ENCODE measurements at places on chromosomes 2 and 18.

GRCh38 chr2:153163055-153163454, 315.5 kb downstream of the RPRM start:
- DNase-seq = peak; percentile 21

GRCh38 chr2:157853211-157853610, 22.9 kb downstream of the ACVR1 start:
- no peak for DNase-seq

DNA sequence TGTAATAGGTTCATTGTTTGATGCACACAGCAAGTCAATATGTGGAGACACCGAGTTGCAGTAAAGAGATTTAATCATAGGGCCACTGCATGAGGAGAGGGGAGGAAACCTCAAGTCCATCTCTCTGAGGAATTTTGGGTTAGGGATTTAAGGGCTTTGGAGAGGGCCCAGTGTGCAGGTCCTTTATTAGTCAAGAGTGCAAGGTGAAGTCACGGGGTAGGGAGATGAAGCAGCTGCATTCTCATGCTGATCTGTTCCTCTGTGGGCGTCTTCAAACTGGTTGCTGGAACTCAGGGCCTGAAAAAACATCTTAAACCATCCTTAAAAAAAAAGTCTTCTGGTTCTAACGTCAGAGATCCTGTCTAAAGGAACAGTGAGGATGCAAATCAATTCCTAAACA, 131.6 kb downstream of the NXPH2 start:
- no peak for DNase-seq

DNA sequence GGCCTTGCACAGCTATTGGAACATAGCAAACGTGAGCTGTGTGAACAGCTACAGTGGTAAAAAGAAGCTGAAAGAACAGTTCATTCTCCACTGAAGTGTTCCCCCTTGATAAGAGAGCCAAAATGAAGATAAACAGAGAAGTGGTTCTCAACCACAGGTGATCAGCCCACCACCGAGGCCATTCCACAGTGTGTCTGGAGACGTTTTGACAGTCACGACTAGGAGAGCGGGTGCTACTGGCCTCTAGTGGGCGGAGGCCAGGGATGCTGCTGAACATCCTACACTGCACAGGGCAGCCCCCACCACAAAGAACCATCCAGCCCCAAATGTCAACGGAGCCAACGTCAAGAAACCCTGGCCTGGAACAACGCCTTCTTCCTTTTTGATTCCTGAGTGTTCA, 38.4 kb downstream of the ADCY3 start:
- no peak for DNase-seq

- DNase-seq = no peak
These were observed 285.0 kb upstream of the PARD3B start for GRCh38 chr2:204260162-204260877.

DNA sequence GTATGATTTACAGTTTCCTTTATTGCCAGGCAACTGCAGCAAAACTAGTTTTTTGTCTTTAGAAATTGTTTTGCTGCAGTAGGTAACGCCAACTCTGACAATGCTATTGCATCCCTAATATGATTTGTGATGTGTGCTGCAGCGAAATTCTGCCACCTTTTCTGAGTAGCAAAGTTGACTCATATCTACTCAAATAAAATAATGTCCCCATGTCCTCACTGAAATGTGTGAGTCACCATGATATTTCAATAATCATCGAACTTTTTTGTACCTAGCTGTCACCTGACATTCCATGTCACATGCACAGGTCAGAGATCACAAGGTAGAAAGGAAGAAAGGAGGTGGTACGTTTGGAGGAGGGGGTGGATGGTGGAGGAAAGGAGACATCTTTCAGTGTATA, 205.0 kb downstream of the RAD51AP2 start:
- no peak for DNase-seq

- no peak for DNase-seq
These were observed 254.7 kb downstream of the HDAC4 start for GRCh38 chr2:239146011-239146641.

DNA sequence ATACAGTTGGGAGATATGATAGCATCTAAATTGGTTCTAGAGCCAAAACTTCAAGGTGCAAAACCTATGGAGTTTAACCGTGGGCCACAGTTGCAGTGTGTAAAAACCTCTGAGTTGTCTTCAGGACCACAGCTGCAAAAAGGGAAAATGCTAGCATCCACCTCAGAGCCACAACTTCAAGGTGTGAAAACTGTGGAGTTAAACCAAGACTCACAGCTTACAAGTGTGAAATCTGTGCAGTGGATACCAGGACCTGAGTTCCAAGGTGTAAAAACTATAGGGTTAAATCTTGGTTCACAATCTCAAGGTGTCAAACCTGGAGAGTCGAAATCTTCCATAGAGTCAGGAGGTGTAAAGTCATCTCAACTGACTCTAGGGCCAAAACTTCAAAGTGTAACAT, 10.4 kb upstream of the ZNF512 start:
- no peak for DNase-seq

- DNase-seq = no peak
These were observed 332.6 kb downstream of the KIAA1328 start for GRCh38 chr18:37161491-37161890.

DNA sequence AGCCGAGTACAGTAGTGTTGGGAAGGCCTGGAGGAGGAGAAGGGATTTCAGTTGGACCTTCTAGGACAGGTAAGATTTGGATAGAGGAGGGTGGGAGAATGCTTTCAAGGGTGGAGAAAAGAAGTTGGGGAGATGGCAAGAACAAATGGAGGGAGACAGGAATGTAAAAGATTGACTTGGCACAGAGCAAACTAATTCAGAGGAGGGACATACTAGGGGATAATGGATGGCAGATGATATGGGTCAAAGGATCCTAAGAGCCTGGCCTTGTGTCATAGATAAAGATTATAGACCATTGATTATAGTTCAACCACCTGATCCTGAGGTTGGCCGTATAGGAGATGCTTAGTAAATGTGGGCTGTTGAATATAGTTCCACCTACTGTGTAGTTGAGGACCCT, 12.4 kb downstream of the WDR43 start:
- DNase-seq = no peak

DNA sequence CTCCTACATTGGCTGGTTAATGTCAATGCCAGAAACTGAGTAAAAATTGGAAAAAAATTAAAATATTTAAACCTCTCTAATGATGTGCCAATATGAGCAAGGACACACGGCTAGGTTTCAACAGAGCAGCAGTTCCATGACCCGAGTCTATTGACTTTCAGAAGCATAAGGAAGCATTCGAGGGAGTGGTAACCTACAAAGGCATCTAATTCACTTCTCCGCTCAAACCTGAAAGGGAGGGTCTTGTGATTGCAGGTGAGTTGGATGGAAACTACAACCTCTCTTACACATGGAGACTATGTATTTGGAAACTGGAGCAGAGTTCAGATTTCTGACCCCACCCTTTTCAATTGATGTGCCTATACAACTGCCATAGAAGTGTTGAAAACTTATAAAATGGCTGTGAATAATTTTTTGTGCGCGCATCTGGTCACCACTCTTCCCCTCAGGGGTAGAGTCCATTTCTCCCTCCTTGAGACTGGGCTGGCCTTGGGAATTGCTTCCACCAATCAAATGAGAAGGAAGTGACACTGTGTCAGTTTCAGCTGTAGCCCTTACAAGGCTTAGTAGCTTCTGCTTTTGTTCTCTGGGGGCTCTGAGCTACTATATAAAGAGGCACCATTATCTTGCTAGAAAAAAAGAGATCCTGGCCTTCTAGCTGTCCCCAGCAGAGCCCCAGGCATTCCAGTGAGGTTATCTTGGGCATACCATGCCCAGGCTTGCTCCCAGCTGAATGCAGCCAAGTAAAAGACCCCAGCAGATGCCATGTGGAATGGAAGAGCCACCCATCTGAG, 278.0 kb downstream of the EPHA4 start:
- no peak for DNase-seq

DNA sequence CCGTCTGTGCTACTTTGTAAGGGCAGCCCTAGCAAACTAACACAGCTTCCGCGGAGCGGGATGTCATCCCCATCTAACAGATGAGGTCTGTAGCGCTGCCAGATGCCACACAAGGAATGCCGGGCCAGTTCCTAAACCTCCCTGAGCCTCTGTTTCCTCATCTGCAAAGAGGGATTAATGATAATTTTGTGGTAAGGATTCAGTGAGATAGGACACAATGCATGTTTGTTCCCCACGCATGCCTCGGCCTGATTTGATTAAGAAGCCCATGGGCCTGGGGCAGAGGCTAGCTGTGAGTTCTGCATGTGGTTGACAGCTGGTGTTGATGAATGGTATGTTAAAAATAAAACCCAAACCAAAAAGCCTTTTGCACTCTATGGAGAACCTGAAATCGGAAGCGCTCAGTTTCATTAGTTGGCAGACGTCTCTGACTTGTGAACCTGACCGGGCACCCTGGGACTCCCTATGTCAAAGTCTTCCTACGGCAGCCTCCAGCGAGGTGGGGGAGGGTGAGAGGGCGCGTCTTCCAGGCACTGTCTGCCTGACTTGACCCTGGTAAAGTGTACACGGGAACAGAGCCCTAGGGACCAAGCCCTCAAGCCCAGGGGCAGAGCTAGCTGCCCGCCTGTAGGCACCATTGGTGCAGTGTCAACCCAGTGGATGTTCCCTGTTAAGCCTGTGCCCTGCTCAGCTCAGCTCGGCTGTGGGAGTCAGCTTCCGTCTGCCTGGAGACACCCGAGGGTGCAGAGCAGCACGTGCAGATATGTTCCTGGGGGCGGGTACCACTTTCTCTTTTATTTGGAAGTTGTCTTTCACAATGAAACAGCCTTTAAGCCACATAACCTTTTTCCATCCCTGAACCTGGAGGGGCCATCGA, 14.8 kb upstream of the INHBB start:
- no peak for DNase-seq

DNA sequence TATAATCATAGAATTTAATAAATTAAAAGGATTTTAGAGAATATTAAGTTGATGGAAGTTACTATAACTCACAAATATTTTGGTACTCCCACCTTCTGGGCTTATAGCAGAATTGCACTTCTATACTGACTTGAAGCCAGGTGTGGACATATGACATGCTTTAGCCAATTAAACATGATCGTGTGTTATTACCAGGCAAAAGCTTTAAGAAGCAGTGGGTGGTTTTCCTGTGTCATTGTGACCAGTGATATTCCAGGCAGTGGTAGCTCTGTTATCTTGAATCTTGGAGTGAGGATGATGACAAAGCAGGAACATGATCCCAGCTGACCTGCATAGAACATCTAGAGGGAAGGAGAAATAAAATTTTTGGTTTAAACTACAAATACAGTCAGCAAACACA, 370.9 kb upstream of the ZEB2 start:
- DNase-seq = no peak

GRCh38 chr2:20490300-20491181, 43.7 kb downstream of the RHOB start:
- DNase-seq = no peak

Measured in NCI-H2029 treated with DMSO at 0.1 percent for 48 hours (cell line).